Fibroblast of mammary gland (primary cell): ENCODE measurements at places on chromosomes 5 and 9.

- no peak for DNase-seq
Measured at GRCh38 chr5:35996076-35996475, 4.9 kb upstream of the UGT3A1 start.

- DNase-seq, result no peak
Measured at GRCh38 chr5:154258531-154259217, 68.1 kb downstream of the GALNT10 start.

DNA sequence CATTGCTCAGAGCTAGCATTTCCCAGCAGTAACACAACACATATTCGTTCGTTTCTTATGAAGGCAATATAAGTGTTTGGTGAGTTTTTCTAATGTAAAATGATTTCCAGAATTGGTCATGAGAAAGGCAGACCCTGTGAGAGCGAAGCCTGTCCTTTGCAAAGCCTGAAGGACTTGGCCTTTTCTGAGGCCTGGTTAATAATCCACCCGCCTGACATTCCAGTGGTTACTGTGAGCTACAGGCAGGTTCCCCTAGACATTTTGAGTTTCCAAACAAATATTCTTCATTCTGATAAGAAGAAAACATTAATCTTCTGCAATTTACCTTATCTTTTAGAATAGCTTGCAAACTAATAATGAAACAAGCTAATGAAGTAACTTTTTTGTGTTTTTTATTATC lies 38.0 kb downstream of the ADAMTS16 start:
- DNase-seq, result no peak

GRCh38 chr5:1563617-1564181 lies 39.9 kb upstream of the LPCAT1 start:
- no peak for DNase-seq

- DNase-seq, result no peak
Measured at GRCh38 chr9:109319017-109319625, 1.7 kb downstream of the EPB41L4B start.

DNA sequence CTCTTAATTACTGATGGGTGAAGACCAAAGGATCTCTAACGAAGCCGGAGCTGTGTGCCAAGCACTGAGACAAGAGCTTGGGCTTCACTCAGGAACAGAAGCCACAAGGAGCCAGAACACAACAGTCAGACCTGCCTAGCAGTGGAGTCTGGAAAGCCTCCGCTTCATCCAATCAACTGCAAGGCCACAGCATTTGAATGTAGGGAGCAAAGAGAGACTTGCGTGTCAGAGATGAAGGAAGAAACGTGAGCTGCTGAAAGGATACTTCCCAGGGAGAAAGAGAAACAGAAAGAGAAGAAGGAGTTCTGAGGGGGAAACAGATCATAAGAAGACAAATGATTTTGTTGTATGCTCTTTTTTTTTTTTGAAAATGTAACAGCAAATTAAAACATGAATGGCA lies 43.5 kb downstream of the DDX31 start:
- no peak for DNase-seq

GRCh38 chr9:137012694-137013570 lies 15.1 kb downstream of the ABCA2 start:
- no peak for DNase-seq

GRCh38 chr5:107320846-107321245 lies 349.9 kb downstream of the EFNA5 start:
- DNase-seq, result no peak

GRCh38 chr5:173301695-173302545 lies 26.3 kb downstream of the STC2 start:
- DNase-seq, result no peak

DNA sequence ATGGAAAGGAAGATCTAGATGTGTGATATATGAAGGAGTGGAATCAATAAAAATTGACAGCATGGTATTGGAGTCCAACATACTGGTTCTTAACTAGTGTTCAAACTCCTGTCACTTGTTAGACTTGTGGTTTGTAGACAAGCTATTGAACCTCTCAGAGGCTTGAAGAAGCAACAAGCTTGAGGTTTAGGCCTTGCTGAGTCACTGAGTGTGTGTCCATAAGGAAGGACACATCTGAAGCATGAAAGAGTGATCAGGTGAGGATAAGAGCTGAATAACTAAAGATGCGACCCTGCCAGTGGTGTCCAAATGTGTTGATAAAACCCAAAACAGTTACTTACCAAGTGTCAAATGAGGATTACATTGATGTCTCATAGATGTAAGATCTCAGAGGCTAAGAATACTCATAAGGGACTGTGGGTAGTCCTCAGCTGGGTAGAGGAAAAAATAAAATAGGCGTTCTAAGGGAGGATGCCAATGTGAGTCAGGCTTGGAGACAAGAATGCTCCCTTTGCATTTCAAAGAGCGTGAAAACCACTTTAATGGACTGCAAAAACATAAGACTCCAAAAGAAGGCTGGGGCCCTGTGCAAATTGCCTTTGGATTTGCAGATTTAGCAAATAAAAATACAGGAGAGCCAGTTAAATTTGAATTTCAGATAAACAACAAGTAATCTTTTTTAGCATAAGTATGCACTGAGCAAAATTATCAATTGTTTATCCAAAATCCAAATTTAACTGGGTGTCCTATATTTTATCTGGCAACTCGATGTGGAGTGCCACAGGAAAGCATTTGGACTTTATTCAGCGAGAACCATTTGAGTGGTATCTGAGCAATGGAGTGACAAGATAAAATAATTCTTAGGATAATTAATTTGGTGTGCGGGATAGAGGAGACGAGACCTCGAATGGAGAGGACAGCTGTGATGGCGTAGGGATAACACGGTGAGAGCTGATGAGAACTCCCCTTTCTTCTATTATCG lies 757.3 kb upstream of the WWC1 start:
- DNase-seq, result no peak

DNA sequence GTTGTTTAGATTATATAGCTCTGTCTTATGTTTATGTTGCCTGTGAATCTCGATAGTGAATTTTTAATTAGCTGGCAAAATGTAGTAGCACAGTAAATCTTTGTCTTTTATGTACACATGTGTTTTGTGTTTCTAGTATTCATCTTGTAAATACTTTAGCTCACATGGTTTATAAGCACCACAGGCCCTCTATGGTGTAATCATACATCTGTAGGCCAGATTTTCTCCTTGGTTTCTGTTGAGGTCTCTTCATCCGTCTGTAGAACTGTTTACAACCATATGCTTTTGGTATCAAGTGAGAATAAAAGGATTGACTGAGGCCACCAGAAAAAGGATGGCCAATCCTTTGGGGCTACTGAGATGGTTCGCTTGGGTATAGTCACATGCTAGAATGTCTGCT lies 45.0 kb downstream of the PRR16 start:
- peak; percentile 63 for DNase-seq

- DNase-seq, result no peak
Measured at GRCh38 chr9:113934167-113934828, 58.2 kb downstream of the ZNF618 start.

DNA sequence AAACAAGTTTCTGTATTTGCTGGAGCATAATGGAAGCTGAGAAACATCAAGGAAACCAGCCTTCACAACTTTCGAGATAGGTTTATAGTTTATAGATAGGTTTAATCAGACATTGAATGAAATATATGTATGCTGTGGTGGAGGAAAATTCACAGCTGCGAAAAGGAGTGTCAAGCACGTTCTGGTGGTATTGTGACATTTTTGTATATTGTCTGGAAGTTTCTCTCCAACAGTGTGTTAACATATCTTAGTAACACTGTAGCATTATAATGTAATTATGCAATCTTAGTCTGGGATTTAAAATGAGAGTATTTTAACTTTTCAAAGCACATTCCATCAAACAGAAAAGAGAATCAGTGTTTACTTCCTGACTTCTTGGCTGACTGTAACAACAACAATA lies 50.0 kb downstream of the FCHO2 start:
- no peak for DNase-seq

DNA sequence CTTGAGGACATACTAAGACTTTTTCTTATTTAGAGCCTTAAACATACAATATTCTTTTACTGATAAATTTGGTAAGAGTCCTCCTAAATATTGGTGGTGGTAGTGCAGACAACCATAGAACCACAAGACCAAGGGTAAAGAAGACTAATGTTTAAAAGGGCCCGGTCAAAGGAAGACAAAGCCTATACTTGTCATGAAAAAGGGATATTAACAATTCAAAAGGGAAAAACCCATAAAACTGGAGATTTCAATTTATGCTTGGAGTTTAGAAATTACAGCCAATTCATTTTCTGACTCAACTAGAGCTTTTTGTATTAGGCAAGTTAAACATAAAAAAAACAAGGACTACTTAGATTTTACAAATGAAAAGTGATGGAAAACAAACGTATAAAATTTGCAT lies 24.4 kb downstream of the FEM1C start:
- no peak for DNase-seq

- no peak for DNase-seq
Measured at GRCh38 chr9:16519001-16519400, 351.5 kb downstream of the BNC2 start.

DNA sequence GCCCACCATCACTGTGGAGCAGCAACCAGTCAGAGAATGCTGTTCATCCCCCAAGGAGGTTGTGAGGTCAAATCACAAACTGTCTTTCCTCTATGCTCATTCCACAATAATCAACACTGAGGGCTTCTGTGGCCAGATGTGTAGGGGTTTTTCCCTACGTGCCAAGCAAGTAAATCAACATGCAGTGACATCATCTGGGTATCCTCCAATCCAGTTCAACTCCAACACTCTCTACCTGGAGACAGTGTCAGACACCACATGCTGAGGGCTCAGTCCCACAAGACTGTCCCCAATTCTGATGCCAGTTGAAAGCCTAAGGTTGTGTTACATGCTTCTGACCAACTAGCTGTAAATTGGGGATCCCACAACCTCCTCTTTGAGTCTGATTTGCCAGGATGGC lies 57.3 kb upstream of the DMRT1 start:
- no peak for DNase-seq

DNA sequence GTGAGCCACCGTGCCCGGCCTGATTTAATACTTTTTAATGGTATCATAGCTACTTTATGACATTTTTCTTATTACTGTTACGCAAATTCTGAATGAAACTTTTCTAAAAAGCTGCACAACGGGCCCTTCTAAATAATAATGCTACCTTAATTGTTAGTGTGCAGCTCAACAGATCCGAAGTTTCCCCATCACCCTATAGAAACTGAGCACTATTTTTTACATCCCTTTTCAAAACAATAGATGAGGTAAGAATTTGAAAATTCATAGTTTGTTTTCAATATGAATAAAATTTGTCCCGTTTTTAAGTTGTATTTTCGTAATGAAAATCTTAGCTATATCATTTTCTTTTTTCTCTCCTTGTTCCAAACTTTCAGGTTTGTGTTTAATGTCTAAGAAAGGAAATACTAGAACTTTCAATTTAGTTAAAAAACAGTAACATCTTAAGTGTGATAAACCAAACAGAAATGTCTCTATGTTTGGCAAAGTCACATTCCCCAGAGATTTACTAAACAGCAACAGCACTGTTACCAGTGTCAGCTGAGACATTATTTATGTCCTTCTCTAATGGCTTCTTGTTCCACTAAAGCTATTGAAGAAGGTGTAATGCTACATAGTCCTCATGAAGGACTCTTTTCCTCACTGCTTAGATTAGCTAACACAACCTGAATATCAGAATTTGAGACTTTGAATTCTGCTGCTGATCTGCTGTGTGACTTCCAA lies 22.9 kb downstream of the KIF2A start:
- DNase-seq, result peak; percentile 17

DNA sequence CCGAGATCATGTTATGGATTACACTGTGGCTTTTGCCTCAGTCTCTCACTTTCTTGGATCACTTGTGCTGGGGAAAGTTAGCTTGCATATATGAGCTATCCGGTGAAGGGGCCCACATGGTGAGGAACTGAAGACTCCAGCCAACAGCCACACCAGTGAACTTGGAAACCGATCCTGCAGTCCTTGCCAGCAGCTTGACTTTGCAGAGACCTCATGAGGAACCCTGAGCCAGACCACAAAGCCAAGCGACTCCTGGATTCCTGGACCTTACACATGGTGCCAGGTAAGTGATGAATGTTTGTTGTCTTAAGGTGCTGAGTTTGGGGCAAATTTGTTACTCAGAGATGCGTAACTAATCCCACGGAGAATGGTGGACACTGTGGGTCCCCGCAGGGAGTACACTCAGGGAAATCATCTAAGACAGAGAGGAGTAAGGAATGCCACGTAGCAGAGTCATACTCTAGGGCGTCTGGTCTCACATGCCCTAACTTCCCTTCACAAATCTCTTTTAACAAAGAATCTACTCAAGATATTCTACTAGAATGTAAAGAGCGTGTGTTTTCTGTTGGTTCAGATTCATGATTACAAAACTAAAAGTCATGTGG lies 76.5 kb upstream of the PJA2 start:
- DNase-seq, result no peak

DNA sequence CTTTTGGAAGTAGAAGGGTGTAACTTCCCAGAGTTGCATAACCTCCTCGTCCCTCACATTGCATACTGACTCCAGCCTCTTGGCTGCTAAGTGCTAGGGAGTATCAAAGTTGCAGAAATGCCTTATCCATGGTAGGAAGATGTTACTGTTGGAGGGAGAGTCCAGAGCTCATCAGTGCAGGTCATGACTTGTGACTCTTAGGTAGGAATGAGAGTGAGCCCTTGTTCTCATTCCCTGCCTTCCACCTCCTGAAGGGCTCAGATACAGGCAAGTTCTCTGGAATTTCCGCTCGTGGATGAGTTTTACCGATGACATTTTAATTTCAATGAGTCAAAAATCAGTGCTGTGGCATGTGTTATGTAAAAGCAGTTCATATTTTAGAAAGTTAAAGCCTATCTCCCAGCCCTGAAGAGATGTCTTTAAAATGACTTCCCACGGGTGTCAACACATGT lies 17.0 kb downstream of the IRX1 start:
- peak; percentile 8 for DNase-seq

GRCh38 chr9:84736536-84736935 lies 67.0 kb downstream of the NTRK2 start:
- DNase-seq, result no peak

DNA sequence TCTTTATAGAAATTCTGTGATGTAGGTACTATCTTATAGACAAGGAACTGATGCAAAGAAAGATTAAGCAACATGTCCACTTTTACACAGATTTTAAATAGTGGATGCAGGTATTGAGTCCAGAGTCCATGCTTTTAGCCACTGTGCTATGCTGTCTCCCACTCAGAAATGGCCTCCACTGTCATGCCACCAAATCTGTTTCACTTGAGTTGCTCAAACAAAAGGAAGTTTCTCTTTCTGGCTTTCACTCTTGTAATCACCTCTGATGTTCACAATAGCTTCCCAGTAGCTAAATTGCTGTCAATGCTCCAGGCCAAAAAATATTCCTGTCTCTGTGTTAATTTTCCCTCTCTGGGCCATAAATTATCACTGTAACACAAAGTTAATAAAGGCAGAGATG lies 77.0 kb upstream of the RASA1 start:
- DNase-seq, result no peak
